Hematopoietic multipotent progenitor cell treated with erythropoietin and hydrocortisone succinate and interleukin-3 and kit ligand, for 17 days (in vitro differentiated cells): ENCODE measurements at places on chromosomes 2 and 18.

- DNase-seq = no peak
These were observed 32.4 kb upstream of the ITPRID2 start for GRCh38 chr2:181859123-181859522.

GRCh38 chr2:157508676-157509075 lies 64.8 kb upstream of the CYTIP start:
- DNase-seq = no peak

GRCh38 chr2:104163611-104164130 lies 690.2 kb upstream of the POU3F3 start:
- no peak for DNase-seq

GRCh38 chr2:219886615-219887014 lies 259.2 kb downstream of the SLC4A3 start:
- DNase-seq = no peak

DNA sequence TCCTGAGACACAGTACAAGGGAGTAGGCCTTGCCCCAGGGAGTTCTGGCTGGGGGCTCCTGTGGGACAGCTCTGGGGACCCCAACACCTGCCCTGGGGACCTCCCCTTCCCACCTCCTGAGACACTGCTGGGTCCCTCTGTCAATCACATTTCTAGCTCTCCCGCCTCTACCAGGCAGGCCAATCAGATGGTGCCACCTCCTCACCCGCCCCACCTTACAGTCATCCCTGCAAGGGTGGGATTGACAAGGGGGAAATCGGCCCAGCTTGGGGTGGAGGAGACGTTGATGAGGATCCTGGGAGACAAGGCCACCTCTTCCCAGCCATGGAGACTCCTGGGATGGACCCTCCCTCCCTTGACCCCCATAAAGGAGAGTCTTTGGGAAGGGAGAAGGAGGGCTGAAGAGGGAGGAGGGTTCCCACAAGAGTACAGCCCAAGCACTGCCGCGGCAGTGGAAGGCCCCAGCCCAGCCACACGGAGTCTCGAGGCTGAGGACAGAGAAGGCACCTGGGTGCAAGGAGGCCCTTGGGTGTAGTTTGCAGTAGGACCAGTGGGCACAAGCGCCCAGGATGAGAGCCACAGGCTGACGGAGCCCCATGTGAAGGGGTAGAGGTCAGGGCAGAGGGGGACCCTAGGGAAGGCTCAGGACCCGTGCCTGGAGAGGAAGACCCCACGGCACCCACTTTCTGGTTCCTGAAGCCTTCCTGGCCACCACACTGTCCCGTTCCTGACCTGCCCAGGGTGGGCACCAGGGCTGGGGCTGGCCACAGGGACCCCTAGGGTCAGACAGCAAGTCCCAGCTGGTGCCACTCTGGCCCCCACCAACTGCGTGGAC lies 109.9 kb upstream of the OTOS start:
- DNase-seq = no peak

DNA sequence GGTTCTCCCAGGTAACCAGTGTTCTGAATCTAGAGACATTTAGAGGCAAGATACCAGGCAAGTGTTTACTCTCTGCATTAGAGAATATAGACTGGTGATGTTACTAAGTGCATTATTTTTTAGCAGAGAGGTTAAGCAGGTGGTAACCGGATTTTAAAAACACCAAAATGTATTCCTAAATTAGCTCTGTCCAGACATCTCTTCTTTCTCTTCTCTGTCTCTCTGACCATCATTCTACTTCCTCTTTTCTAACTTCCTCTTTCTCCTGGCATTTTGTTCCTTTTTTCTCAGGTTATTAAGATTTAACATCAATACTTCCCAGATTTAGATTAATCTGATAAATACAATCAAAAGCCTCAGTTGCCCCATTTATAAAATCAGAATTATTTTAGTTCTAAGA lies 31.7 kb upstream of the DYNC1I2 start:
- DNase-seq = no peak
